ENCODE measurements at places on chromosomes 3 and 15. TPM values are rescaled to one million over a fixed set of nuclear protein-coding genes. Genes with fewer than 3 reads are reported as not detected.

Gene SEMA6D
- total RNA-seq: 5.0 TPM

Gene HGD
- total RNA-seq: 2.2 TPM

Gene CCDC50
- 52.5 TPM for total RNA-seq

DNA sequence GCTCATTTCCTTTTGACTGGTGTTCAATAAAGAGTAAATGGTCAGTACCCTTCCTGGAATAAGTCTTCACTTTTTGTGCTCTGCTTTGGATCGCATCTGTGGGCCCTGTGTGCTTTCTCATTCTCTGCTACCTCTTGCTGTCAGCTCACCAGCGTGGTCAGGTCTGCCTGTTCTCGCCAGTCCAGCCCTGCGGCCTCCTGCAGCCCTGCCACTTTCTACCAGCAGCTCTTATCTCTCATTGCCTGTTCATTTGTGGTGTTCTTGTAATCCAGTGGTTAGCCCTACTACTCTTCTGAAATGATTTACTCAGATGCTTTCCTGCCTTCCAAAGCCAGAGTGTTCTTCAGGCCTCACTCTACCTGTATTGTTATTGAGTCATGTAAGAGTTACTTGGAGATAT, 54.8 kb downstream of the CHCHD6 start:
- DNase-seq: no peak

- peak; percentile 88 for DNase-seq
Observed at GRCh38 chr3:72797773-72798543, 50.3 kb downstream of the SHQ1 start.

DNA sequence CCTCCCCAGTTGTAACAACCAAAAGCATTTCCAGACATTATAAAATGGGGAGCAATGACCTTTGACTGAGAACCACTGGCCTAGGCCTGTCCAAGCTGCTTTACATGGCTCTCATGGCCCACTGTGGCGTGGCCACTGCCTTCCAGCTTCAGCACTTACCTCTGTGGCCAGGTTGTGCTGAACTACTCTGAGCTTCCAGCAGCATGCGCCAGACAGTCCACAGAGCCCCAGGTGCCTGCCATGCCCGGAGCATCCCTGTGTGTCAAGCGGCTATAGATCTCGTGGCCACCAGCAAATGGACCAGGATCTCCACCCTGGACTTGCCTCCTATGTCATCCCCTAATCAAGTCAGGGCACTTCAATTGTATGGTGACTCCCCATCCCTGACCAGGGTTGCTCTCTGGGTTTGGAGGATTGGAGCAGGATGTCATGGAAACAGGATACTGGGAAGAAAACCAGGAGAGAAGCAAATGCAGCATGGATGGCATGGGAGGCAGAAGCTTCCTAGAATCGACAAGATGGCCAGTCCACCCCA, 199.7 kb downstream of the UACA start:
- no peak for DNase-seq

DNA sequence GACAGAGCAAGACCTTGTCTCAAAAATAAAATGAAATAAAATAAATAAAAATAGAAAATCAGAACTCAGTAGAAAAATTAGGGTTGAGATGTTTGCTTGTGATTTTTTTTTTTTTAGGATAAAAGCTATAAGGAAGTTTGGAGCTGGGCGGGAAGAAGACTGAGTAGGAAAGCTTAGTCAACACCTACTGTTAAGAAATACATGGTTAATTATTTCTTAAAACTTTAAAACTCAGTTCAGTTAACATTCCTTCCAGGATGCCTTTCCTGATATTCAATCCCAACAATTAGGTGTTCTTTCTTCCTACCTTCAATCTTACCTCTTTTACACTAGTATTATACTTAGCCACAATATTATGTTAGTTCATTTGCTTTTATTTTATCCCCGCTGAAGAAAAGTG, 246.2 kb downstream of the LSAMP start:
- DNase-seq: no peak

Gene ATP13A4
- total RNA-seq: 114 TPM

GRCh38 chr15:31151301-31152233, 50.0 kb upstream of the TRPM1 start:
- DNase-seq: no peak

GRCh38 chr3:15287565-15288330, 44.6 kb downstream of the SH3BP5 start:
- DNase-seq: peak; percentile 66

Gene ZNF620
- total RNA-seq: 6.1 TPM

Gene ZPLD1
- not detected for total RNA-seq

DNA sequence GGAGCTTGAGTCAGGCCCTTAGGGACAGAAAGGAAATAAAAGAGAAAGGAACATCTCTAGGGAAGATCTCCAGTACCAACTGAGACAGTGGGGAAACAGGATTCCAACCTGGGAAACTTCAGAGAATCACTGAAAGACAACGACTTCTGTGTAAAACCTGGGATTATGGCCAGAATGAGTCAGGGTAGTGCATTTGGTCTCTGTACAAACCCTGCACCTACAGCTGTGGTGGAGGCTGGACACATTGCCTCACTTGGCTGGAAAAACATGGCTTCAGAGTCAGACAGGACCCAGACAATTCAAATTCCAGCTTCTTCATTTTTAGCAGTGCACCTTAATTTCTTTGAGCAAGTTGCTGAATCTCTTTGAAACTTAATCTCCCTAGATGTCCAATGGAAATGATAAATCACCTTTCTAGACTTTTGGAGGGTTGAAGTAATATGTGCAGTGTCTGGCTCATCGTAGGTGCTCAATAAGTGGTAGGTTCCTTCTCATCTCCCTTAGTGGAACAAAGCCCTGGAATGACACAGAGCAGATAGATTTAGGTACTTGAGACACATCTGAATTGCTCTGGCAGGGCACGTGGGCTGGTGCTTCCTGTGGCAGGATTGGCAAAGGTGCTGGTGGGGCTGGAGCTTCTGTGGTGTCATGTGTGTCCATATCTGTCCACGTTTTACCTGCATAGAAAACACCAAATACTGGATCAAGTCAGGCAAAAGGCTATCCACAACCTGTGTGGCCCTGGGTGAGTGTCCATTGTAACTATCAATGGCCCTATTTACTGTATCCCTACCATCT, 6.1 kb upstream of the CLSTN2 start:
- no peak for DNase-seq

DNA sequence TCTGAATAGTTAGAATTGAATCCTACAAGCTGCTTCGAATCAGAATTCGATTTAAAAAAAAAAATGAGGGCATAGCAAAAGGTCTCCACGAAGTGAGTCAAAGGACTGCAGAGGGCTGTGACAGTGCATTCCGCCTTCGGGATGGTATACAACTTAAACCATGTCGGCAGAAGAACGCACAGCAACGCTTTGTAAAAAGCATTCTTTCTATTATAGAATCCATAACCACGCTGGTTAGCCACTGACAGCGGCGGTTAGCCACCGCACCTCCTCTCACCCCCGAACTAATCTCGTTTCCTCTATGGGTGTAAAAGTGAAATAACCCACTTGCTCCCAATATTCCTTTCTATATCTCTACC, 664 bp upstream of the PIK3CA start:
- no peak for DNase-seq

- DNase-seq: peak; percentile 47
Observed at GRCh38 chr15:78641102-78641748, at the start of gene CHRNB4. Gene CHRNB4, minus strand, starts transcription at chr15:78641210. Its CDS starts 77 bp downstream, at chr15:78641133.

DNA sequence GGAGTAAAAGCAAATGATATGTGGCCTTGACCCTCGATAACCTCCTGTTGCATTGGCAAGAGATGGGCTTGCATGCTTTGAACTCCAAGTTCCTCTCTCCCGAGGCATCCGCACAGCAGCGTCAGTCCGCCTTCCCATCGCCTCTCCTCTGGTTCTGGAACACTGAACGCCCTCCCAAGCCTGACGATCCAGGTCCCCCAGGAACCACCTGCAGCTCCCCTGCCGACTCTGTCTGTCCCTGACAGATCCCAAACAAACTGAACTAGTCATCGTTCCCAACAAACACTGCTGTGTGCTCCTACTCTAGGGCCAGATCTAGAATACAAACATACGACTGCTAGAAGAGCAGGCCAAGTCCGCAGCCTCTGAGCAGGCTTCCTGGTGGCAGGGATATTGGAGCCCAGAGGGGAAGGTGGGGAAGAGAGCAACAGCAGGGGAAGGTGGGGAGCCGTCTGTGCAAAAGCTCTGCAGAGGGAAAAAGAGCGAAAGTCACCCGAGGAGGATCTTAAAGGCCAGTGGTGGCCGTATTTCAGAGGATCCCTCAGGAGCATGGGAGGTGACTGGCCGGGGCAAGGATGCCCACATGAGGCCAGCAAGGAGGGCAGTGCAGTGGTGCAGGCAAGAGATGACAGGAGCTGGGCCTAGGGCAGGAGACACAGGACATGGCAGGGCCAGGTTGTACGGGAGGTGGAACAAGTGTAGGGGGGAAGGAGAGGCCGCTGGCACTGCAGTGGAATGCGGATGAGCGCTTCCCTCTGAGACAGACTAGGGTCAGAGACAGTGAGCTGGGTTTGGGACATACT, 50.8 kb downstream of the PCSK6 start:
- no peak for DNase-seq

GRCh38 chr3:47047673-47048072, 68.2 kb downstream of the NBEAL2 start:
- no peak for DNase-seq

Gene PPP1R14D
- total RNA-seq: not detected

Gene EHHADH
- 9.0 TPM for total RNA-seq

DNA sequence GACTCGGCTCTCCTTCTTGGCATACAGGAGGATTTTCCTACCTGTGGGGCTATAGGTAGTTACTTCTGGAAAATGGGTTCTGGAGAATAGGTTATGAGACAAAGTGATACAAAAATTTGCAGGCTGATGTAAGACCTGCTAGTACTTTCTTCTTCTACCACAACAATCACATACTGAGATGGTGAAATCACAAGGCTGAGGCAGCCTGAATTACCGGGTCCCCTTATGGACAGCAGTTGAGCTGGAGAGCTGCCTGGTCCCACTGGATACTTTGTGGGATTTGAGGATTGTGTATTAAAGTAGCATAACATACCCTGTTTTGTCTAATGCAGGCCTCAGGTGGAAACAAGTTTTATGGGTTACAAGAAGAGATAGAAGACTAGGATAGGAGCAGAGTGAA, 86.5 kb upstream of the FAM98B start:
- DNase-seq: no peak

- DNase-seq: peak; percentile 17
Observed at GRCh38 chr15:55197719-55198118, 978 bp upstream of the RSL24D1 start.

Gene P2RY12
- 3.0 TPM for total RNA-seq

- no peak for DNase-seq
Observed at GRCh38 chr15:62883938-62884479, 158.5 kb upstream of the TPM1 start.

Gene HYAL3
- 1.4 TPM for total RNA-seq

DNA sequence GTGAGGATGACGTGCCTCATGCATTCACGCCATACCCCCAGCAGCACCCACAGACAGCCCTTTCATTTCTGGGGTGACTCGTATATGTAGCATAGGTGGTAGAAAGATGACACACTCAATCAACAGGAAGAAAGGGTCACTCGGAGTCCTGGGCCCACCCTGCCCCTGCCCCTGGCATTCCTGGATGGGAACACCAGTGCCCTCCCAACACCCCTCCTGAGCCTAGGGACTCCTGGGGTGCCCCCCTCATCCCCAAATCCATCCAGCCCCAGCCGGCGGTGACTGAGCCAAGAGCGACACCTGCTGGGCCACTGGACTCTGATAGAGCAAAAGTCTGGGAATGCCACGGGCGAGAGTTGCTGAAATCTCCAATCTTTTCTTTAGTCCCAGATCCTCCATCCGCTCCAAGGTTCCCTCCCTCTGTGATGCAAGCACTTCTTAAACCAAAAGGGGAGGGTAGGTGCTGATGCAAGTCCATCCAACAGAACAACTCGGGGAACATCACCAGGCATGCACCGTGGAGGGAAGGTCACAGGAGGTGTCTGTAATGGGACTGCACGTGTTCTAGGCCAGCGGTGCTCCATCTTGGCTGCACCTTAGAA, 31.1 kb downstream of the ACAN start:
- peak; percentile 40 for DNase-seq

DNA sequence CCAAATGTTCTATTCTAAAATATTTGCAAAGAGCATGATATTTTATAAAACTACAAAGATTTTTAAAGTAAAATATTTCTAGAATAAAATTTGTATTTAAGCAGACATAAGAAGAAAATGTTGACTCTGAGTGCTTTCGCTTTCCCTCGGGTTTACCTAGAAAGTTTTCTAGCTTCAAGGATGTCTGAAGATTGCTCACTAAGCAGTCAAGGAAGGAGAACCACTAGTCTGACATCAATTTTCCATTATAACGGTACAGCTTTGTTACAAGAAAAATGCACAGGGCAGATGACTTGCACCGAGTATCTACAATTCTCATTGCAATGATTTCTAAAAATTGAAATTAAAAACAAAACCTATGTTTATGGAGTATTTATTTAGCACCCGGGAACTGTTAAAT, 14.2 kb downstream of the GPR15 start:
- no peak for DNase-seq

Gene PLCH1
- total RNA-seq: 14.2 TPM

DNA sequence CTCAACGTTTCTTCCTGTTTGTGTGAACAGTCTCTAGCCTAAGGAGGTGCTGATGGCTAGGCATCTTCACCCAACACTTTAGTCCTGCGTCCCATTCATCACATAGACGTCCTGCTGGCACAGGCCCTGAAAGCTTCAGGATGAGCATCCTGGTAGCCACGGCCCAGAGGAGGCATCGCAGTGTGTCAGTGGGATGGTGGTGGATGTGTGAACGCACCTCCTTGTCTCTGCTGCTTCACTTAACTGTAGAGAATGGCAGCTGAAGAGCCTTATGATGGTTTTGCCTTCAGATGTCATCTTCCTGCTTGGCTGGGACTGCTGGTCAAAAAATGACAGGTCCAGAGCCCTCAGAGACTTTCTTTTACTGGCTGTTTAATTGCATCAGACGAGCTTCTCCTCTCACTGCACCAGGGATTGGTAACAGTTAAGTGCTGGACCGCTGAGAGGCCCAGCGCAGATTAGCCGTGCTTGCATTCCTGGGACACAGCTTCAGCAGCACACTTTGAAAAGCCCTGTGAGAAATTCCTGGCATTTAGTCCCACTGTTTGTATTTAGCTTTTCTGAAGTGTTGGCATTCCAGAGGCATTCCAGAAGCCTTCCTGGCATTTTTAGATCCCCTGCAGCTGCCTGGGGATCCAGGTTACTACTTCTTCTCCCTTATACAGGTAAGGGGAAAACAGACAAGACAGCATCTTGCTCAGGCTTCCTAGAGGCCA, 132.4 kb upstream of the PLXNA1 start:
- DNase-seq: peak; percentile 76

- DNase-seq: no peak
Observed at GRCh38 chr3:3615533-3615932, 183.7 kb upstream of the LRRN1 start.

- DNase-seq: no peak
Observed at GRCh38 chr3:158847885-158848284, 46.0 kb downstream of the MFSD1 start.

GRCh38 chr3:28232659-28233058, 8.8 kb upstream of the CMC1 start:
- DNase-seq: no peak

Gene MAGEL2
- total RNA-seq: 0.18 TPM

GRCh38 chr15:74828835-74829234, 2.4 kb downstream of the CPLX3 start:
- DNase-seq: no peak

DNA sequence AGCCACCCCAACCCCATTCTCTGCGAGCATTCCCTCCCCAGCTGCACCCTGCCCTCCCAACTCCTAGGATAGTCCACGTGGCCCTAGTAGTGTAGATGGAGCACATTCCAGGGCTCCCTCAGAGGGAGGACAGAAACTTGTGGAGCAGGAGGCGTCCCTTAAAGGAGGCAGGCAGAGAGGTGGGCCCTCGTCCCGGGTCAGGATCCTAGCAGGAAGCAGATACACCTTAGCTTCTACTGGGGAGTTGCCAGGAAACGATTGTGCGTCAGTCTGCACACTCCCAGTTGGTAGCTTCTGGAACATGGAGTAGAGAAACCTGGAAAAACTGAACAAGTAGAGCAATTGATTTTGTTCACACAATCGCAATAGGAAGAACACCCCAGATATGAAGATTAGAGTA, 43.9 kb upstream of the KLHL25 start:
- no peak for DNase-seq
